ENCODE measurements at places on chromosomes 4 and X.

GRCh38 chr4:155119006-155119405, 89.4 kb upstream of the NPY2R start:
- no peak for DNase-seq

DNA sequence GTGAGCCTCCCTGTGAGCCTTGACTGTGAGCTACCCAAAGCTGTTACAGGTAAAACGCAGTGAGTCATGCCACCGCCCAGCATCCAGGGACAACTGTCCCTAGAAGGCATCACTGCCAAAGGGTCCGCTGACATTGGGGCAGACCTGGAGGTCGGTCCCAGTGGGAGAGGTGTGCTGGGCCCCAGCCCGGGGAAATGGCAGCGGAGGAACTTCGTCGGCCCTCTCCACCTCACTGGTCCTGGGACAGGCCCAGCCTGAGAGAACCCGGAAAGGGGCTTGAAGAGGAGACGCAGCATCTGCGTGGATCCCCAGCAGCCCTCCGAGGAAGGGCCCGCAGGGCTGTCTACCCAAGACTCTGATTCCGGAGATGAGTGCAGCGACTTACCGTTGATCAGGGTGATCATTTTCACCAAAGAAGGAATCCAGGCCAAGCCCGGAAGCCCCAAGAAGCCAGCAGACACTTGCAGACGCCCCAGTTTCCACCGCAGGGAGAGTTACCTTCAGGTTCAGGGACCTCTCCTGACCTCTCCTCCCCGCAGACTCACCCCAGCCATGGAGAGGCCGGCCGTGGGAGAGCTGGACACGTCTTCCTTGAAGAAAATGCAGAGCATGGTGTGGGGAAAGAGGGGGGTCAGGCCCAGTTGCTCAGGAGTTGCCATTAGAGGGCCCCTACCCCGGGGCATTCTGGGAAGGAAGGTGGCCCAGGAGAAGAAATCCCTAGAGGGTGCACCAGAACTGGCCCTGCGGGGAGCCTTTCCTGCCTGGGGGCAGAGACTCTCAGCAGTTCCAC, 51.2 kb downstream of the CXorf49B start:
- DNase-seq, result no peak

- peak; percentile 55 for DNase-seq
Observed at GRCh38 chr4:10667701-10668326, 16.8 kb downstream of the CLNK start.

DNA sequence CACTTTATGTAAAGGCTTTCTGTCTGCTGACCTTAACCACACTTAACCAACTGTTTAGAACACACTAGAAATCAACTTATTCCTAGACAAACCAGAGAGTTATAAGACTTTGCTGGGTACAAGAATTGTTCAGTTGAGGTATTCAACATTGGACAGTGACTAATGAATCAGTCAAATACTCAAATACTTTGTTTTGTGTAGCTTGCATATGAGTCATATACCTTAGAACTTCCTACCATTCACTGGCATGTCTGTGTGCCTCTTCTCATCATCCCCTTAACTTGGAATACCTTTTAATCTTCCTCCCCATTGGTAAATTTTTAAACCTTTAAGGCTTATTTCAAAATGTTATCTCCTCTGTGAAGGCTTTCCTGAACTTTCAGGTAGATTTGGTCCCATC, 708.8 kb upstream of the GRIA3 start:
- no peak for DNase-seq

GRCh38 chrX:57667010-57667409, 13.1 kb downstream of the NLRP2B start:
- no peak for DNase-seq

- DNase-seq, result peak; percentile 78
Observed at GRCh38 chr4:186067757-186068385, 1.1 kb upstream of the TLR3 start.

DNA sequence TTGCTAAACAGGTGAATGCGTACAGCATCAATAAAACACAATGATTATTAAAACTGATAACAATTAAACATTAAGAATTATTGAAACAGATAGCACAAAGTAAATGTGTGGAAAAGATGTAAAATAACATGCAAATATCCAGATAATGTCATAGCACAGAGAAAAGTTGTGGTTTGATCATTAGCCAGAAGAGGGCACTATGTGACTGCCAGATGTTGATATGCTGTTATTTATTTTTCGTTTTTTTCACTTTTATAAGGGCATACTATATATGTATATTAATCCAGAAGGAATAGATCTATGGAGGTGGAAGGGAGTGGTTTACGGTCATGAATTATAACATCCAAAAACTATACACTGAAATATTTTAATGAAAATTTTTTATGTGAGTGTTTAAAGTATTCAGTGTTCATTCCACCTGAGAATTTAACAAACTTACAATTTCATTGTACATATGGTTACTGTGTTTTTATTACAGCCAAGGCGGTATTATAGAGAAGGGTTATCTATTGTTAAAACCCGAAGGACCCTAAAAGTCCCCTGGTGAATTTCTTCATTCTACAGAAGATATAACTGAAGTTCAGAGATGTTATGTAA, 211.9 kb upstream of the UGT8 start:
- peak; percentile 31 for DNase-seq

GRCh38 chrX:85611926-85612325, 232.5 kb upstream of the POF1B start:
- no peak for DNase-seq

Measured in NCI-H510A treated with DMSO at 0.1 percent for 48 hours (cell line).